Stimulated activated naive CD4-positive, alpha-beta T cell treated with Interleukin-2 at 50 U/mL for 16 hours (primary cell): ENCODE measurements at places on chromosomes 13 and 19.

GRCh38 chr13:74825152-74825937 is 656.6 kb downstream of the TBC1D4 start:
- DNase-seq: no peak

- peak; percentile 18 for DNase-seq
Observed at GRCh38 chr19:21569494-21569865, 64.1 kb downstream of the ZNF429 start.

GRCh38 chr13:20658451-20659040 is 45.0 kb upstream of the IL17D start:
- no peak for DNase-seq

DNA sequence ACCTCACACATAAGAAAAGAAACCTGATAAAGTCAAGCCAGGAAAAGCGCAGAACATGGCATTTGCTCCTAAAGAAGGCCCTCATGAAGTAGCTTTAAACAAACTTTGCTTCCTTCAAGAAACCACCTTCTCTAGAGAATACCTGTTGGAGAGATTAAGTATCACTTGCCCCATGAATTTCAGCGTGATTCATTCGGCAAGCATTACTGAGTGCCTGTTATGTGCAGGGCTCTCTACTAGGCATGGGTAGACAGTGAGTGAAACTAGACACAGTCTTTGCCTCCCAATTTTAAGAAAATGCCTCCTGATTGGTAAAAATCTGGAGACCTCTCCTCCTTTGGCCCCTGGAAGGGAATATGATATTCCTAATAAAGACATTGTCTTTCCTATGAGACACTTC is 475.8 kb upstream of the NBEA start:
- no peak for DNase-seq

DNA sequence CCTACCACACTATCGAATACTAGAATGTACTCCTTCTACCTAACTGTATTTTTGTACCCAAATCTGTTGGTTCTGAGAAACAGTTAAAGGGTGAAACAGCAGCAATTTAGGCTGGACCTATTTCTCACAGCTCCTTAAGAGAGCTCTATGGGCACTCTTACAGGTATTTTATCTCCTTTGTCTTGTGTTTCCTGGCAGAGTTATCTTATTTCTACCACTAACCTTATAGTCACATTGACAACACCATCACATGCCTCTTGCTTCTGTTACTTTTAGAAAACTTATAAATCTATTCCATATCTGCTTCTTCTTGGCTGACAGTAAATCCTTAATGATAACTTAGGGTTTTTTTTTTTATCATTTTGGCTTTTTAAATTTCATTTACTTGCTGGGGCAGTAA is 130.7 kb downstream of the MYO16 start:
- DNase-seq: no peak
